ENCODE measurements at places on chromosomes 6 and 20.

- no peak for DNase-seq
Measured at GRCh38 chr6:87251225-87251624, 71.2 kb upstream of the SMIM8 start.

DNA sequence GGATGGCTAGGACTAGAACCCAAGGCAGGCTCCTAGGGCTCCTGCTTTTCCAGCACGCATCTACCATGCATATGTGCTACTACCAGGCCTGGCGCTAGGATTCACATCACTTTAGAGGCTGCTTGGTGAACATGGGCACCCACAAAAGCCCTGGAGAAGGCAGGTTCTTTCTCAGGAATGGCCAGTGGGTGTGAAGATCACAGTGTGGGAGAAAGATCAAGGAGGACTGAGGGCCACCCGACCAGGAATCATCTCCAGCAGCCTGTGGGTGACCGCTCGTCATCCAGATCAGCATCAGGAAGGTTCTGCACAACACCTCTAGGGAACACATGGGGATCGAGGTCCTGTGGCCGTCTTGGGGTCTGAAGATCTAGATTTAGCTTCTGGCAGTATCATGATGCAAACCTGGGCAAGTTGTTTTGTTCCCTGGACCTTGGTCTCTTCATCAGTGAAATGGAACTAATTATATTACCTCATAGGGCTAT is 27.3 kb downstream of the SRSF3 start:
- no peak for DNase-seq

DNA sequence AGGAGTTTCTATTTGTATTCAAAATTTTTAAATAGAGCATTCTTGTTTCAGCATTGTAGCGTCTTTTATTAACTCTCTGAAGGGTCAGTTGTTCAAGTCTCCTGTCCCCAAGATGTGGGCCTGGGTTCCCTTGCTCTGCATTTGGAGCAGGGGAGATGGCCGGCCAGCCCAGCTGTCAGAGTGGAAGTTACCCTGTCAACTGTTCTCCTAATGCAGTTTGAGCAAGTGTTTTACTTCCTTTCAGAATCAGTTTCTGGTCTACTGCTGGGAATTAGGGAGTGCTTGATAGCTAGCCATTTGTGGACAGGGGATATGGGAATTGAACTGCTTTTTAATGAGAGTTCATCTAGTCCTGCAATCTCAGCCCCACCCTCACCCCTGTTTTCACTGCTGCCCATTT is 116.6 kb downstream of the QKI start:
- no peak for DNase-seq

DNA sequence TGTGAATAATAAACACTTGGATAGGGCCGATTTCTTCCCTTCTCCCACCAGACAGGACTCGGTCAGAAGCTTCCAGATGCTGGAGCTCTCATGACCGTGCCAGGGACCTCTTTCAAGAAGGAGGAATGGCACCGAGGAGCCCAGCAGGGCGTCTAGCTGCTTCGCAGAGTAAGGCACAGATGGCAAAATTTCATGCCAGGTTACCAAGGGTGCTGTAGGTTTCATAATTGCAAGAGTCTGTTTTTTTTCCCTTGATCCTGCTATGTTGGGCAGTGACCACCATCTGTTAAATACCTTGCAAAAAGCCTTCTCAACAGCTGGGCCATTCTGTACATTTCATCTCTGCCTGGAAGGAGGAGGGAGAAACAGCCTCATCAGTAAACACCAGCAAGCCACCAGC is 111.8 kb downstream of the EDN3 start:
- no peak for DNase-seq

- DNase-seq: no peak
Measured at GRCh38 chr6:54690596-54690995, 156.0 kb upstream of the FAM83B start.

DNA sequence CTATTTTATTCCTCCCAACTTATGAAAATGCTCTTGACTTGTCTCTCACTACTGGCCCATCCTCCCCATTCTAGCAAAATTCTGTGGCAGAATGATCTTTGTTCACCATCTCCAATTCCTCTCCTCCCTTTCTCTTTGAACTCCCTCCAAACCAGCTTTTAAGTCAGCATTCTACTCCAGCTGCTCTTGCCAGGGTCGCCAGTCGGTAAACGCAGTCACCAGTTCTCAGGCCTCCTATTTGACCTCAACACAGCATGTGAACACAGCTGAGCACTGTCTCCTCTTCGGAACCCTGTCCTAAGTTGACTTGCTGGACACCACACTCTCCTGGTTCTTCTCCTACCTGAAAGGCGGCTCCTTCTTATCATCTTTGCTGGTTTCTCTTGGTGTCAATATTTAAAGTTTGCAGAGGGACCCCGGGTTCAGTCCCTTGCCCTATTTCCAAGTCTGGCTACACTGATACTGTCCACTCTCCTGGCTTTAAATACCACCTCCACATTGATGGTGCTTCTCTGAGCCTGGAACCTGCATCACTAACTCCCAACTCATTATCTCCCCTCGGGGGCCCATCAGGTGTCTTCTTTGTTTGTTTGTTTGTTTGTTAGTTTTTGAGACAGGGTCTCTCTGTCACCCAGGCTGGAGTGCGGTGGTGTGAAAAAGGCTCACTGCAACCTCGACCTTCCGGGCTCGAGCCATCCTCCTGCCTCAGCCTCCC is 27.4 kb downstream of the GDAP1L1 start:
- DNase-seq: no peak

- DNase-seq: no peak
Measured at GRCh38 chr6:37794825-37795224, 24.7 kb upstream of the ZFAND3 start.

GRCh38 chr20:60008130-60008808 is 50.0 kb downstream of the CDH26 start:
- no peak for DNase-seq

GRCh38 chr6:144675231-144675861 is 390.2 kb downstream of the UTRN start:
- DNase-seq: no peak

- peak; percentile 27 for DNase-seq
Measured at GRCh38 chr6:75349262-75349984, 64.8 kb upstream of the TMEM30A start.

GRCh38 chr6:22364306-22364705 is 67.5 kb upstream of the PRL start:
- DNase-seq: no peak

GRCh38 chr6:33192105-33192646 is at the start of gene COL11A2:
Gene COL11A2, minus strand, starts transcription at chr6:33192467. Its CDS starts 227 bp downstream, at chr6:33192240.
- peak; percentile 69 for DNase-seq

GRCh38 chr6:118509009-118509617 is 39.0 kb upstream of the PLN start:
- DNase-seq: peak; percentile 41

GRCh38 chr6:133873538-133873937 is 15.4 kb upstream of the TCF21 start:
- DNase-seq: no peak

Data from K562 (cell line).